Esophagus squamous epithelium (tissue), 5 donors: ENCODE measurements at places on chromosomes 4 and X.

GRCh38 chr4:112894951-112895350 is 154.5 kb upstream of the ANK2 start:
- DNase-seq = no peak

GRCh38 chr4:84070289-84070688 is 428.8 kb downstream of the NKX6-1 start:
- DNase-seq = no peak

- DNase-seq = no peak
These were observed 212.7 kb downstream of the CENPC start for GRCh38 chr4:67332627-67333026.

DNA sequence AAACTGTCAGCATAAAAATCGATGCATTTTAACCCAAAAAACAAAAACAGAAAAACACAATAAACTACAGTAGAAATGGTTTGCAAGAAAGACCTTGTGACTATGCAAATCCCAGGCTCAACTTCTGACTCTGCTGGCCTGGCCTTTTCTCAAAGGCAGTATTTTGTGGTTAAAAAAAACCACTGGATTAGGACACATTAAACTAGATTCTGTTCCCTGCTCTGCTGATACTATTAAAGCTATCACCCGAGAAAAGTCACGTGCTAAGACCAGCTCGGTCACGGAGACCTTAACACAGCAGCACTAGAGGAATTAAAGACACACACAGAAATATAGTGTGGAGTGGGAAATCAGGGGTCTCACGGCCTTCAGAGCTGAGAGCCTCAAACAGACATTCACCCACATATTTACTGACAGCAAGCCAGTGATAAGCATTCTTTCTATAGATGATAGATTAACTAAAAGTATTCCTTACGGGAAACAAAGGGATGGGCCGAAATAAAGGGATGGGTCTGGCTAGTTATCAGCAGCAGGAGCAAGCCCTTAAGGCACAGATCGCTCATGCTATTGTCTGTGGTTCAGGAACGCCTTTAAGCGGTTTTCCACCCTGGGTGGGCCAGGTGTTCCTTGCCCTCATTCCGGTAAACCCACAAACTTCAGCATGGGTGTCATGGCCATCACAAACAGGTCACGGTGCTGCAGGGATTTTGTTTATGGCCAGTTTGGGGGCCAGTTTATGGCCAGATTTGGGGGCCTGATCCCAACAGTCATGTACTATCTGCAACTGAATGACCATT is 16.1 kb downstream of the CBR4 start:
- DNase-seq = no peak

DNA sequence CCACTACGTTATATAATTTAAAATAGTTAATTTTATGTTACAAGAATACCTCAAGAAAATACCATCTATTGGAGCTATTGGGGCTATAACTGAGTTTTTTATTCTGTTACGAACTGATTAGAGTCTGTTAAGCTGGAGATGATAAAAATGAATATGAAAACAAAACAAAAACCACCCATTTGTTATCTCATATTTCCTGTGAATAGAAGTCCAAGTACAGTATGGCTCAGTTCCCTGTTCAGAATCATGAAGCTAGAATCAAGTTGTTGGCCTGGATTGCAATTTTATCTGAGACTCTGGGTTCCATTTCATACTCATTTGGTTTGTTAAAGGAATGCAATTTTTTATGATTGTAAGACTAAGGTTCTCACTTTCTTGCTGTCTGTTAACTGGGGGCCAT is 319.1 kb upstream of the PCDH18 start:
- DNase-seq = no peak

- no peak for DNase-seq
These were observed 86.4 kb downstream of the ANAPC10 start for GRCh38 chr4:145011636-145012035.

- no peak for DNase-seq
These were observed 35.4 kb upstream of the BCLAF3 start for GRCh38 chrX:20026278-20026677.

- DNase-seq = no peak
These were observed 29.8 kb downstream of the SGMS2 start for GRCh38 chr4:107854356-107855022.

DNA sequence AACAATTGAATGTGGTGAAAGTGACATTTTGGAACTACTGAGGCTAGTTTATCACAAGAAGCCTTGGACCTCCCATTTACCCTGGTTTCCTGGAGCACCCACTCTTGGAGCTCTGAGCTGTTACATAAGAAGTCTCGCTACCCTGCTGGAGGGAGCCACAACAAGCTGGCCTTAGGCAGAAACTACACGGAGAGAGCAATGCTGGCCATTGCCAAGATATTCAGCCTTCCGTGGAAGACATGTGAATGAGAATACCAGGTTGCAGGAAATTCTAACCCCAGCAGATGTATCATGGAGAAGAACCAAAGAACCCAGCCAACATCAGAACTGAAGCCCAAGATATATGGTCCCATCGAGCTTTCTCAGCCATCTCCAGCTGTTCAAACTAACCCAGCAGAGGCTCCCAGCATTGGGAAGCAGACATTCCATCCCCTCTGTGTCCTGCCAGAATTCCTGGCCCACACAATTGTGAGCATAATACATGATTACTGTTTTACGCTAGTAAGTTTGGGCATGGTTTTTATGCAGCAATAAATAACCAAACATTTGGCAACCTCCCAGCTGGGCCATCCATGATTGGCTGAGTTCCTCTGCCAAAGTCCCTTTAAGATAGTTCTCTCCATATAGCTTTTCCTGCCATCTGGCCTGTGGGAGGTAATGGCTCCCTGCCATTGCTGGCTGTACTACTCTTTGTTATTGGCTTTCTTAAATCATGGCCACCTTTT is 17.9 kb upstream of the PDE5A start:
- DNase-seq = no peak

- no peak for DNase-seq
These were observed 592.5 kb downstream of the PPARGC1A start for GRCh38 chr4:23297327-23297726.

DNA sequence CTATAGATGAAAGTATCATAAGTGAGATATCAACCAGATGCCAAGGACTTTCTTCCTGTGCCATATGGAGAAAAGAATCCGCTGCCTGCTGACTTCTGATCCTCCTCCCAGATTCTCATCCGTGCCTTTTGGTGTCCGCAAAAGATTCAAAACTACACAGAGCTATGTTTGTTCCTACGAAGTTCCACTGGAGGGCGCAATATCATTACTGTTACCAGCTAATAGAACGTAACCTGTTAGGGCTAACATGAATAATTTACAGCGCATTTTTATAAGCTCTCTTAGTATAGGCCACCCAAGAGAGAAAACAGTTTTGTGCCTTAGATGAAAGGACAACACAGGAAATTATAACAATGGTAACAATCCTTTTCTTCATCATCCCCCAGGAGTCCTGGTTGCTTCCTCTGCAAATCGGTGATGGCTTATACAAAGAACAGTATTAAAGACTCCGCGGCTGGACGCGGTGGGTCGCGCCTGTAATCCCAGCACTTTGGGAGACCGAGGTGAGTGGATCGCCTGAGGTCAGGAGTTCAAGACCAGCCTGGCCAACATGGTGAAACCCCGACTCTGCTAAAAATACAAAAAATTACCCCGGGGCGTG is 22.8 kb upstream of the CENPVL3 start:
- no peak for DNase-seq

GRCh38 chrX:35829501-35829900 is 31.4 kb downstream of the MAGEB16 start:
- no peak for DNase-seq

DNA sequence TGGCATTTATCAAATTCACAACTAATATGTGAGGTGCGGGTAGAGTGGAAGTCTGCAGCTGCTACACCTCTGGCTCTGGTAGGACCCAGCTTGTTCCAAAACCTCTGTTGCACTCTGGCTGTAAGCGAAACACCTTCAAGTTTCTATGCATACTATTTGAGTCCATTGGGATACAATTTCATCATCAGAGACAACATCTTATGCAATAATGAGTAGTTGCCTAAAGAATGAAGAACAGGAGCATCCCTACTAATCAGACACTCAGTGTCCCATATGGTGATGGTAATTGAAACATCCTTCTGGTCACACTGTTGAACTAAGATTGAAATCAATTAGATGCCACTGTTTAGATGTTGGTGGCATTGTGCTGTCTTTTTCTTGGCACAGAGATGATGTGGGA is 178.4 kb downstream of the MGST2 start:
- no peak for DNase-seq

- no peak for DNase-seq
These were observed 24.8 kb downstream of the PDGFC start for GRCh38 chr4:156946516-156947424.

DNA sequence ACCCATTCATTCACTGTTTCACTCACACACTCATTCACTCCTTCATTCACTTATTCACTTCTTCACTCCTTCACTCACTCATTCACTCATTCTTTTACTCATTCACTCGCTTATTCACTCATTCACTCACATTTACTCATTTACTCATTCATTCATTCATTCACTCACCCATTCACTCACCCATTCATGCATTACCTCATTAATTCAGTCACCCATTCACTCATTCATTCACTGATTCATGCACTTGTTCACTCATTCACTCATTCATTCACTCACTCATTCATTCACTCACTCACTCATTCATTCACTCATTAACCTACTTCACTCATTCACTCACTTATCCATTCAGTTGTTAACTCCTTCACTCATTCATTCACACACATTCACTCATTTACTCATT is 70.8 kb downstream of the STK32B start:
- no peak for DNase-seq

DNA sequence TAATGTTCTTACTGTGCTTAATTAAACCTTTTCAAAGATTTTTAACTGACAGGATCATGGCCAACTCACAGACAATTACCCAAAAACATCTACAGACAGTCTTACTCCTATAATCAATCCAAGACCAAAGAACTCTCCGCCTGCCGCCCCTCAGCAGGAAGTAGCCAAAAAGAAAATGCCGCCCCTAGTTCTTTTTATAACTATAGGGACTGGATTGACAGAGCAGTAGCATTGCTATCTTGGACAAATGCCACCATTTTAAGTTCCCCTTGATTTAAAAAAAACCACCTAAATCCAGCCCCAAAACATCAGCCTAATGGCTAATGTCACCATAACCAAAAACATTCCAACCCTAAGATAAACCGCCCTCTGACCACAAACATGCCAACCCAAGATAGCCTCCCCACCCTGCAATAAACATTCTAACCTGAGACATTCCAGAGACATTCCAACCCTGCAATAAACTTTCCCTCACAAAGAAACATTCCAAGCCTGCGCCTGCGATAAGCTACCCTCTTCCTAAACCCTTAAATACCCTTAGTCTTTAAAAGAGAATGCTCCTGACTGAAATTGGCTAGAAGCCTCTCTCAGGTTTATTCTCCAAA is 77.0 kb downstream of the COQ2 start:
- no peak for DNase-seq

DNA sequence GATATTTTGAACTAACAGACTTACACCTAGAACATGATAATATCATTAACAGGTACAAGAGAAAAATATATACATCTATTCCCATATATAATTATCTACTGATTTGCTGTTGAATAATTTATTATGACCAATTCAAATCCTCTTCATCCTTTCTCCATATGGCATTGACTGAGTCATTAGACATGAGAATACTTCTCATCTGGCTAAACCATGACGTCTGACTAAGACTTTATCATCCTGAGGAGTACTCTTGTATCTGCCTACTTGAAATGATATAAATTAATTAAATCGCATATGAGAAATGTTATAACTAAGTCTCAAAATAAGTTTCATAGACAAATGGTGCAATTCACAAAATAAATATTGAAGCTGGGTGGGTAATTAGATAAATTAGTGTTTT is 67.4 kb downstream of the EMCN start:
- DNase-seq = no peak

DNA sequence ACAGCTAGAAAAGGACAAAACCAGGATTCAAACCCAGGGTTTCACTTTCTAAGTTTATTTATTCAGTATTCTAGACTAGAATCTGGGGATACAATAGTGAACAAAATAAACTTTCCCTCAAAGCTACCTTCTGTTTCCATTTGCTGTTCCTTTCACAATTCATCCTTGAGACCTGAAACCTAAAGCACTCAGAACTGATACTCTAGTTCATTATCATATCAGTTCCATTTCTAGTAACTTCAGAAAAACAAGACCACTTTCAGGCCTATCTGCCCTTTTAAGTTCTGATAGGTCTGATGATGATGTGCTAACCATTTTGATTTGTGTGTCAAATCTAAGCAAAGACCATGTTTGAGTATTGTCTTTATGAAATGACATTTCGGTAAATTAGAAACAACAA is 7.8 kb upstream of the XK start:
- no peak for DNase-seq

DNA sequence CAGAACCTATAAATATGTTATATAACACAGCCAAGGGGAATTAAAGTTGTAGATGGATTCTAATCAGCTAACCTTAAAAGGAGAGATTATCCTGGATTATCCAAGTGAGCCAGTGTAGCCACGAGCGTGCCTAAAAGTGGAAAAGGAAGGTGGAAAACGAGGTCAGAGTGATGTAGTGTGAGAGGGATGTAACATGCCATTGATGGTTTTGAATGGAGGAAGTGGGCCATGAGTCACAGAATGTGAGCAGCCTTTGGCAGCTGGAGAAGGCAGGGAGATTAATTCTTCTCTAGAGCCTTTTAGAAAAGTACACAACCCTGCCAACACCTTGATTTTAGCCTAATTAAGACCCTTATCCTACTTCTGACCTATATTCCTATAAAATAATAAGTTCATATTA is 149.1 kb downstream of the SLC39A8 start:
- no peak for DNase-seq

DNA sequence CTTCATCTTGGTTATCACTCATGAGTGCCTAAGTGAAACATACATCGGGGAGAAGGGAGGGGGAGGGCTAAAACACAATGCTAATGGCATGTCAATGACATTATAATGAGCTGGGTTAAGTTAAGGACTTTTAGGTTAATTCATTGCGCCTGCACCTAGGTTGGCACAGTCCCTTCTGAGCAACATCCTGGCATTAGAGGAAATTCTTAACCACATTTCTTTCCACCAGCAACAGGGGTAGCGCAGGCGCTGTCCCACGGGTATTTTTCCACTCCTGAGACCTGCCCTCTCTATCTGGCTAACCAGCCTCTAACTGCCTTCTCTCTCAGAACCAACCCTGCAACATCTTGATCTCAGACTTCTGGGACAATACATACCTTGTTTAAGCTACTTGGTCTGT is 39.0 kb upstream of the PROM1 start:
- no peak for DNase-seq

- DNase-seq = no peak
These were observed 31.7 kb downstream of the RBBP7 start for GRCh38 chrX:16838202-16839066.
